Fibroblast of lung (primary cell): ENCODE measurements at places on chromosomes 2 and 18.

- peak; percentile 57 for DNase-seq
Observed at GRCh38 chr2:42089340-42089925, 41.6 kb downstream of the PKDCC start.

GRCh38 chr18:11454040-11454439 lies 155.4 kb upstream of the SLC35G4 start:
- DNase-seq, result no peak

DNA sequence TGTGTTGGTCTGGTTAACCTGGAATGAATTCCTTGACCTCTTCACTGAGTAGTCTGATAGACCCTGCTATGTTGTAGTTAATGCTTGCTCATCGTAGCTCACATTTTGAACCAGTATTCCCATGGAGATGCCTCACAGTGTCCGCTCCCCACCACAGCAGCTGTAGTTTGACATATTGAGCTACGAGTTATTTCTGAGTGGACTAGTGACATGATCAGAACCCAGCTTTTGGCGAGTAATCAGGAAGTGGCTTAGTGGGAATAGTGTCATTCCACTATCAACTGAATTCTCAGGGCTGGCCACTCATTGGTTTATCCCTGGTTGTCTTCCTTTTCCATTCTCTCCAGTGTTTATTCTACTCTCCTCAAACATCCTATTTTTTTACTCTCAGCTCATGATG lies 102.7 kb downstream of the MYO1B start:
- no peak for DNase-seq

GRCh38 chr2:55628931-55629330 lies 11.5 kb upstream of the PPP4R3B start:
- DNase-seq, result no peak

GRCh38 chr18:75057169-75057960 lies 151.6 kb downstream of the PTGR3 start:
- no peak for DNase-seq

DNA sequence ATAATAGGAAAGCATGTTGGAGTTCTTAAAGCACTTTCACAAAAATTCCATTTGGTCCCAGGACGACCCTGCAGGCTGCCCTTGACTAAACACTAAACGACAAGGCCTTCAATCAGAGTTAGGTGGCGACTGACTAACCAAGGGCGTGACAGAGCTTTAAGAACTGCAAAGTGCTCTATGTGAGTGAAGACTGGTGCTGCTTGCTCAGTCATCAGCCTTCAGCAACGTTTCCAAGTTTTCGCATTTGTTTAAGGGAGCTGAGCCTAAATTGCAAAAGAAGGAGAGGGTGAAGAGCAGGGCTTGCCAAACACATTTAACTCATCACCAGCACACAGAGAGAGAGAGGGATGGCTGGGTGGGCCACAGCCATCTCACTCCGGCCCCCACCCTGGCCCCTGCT lies 204.7 kb upstream of the PID1 start:
- no peak for DNase-seq

GRCh38 chr2:240646176-240646899 lies 21.1 kb downstream of the GPR35 start:
- no peak for DNase-seq

DNA sequence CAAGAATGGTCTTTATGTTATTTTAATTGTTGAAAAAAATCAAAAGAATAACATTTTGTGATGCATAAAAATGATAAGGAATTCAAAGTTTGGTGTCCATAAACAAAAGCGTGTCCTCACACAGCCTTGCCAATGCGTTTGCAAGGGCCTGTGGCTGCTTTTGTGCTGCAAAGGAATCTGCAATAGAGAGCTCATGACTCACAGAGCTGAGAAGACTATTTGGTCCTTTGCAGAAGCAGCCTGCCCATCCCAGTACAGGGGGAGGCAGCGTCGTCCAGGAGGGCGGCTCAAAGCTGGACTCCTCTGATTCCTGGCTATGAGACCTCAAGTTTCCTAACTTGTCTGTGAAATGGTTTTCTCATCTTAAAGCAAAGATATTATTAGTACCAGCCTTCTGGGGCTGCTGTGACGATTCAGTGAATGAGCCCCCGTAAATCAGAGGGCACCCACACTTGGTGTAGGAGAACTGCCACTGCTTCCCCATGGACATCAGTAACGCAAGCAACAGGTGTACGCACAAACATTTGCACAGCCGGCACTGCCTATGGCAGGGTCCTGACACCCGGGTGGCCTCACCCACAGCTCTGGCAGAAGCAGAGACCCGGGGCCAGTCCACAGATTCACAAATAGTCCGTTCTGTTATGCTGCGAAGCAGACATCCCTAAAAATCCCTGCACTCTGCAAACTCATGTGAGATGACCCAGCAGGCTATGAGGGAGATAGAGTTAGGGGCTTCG lies 70.6 kb upstream of the ASAP2 start:
- peak; percentile 64 for DNase-seq

DNA sequence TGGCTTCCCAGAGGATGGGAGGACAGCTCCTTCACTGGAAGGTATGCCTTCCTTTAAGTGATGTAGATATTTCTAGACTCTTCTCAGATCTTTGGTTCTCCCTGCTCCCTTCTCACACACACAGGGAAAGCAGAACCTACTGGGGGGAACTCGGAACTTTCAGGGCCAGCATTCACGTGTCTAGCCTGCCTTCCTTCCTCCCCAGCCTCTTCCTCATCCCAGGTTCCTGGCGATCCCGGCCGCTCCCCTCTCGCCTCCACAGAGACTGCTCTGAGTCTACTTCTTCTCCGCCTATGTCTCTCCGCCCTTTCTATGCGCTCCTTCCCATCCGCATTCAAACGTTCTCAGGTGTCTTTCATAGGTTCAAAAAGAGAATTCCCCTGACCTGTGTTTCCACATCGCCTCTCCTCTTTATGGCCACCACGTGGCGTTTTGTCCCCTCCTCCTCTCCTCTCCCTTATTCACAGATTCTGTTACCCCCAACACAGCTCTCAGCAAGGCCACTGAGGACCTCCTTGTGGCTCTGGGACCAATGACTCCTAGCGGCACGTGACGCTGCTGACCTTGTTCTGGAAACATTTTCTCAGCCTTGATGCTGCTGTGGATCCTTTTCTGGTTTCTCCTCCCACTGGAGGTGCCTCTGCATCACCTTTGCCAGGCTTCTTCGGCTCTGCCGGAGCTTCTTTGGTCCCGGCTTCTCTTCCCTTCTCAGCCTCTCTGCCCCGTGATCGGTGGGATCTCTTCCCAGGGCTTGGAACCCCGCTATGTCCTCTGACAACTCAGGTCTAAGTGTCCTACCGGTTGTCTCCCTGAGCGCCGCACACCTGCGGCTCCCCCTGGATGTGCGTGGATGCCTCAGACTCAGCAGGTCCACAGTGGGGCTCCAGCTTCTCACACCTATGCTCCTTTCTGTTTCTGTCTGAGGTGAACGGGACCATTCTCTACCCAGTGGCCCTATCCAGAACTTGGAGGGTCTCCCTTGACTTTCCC lies 77.5 kb downstream of the VAPA start:
- no peak for DNase-seq

DNA sequence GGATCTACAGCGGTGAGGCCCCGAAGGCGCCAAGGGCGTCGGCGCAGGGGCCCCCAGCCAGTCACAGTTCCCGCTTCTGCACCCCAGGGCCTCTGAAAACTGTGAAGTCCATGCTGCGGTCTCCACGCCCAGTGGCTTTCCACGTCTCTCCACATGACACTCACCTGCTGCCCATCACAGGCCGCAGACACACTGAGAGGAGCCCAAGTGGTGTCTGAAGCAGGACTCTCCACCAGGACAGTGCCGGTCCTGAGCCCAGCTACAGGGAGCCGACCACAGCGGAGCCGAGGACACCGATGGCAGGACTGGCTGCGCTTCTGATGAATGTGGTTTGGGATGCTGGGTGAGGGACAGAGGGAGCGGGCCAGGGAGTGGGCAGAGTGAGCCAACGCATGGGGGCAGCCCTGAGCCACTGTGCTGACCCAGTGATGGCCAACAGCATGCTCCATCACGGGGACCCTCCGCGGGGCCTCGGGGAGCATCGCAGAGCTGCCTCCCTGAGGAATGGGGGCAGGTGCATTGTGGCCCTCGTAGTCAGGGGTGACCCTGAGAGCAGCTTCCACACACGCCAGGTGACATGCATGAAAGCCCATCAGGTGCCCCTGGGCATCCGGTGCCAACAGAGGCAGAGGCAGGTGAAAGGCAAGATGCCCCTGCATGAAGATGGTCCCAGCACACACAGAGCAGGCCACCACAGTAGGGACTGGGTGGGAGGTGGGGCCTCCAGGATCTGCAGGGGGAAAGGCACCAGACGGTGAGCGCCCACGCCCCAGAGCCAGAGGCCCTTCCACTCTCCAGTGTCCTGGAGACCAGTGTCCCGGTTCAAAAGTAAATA lies 116.6 kb downstream of the HDAC4 start:
- no peak for DNase-seq

DNA sequence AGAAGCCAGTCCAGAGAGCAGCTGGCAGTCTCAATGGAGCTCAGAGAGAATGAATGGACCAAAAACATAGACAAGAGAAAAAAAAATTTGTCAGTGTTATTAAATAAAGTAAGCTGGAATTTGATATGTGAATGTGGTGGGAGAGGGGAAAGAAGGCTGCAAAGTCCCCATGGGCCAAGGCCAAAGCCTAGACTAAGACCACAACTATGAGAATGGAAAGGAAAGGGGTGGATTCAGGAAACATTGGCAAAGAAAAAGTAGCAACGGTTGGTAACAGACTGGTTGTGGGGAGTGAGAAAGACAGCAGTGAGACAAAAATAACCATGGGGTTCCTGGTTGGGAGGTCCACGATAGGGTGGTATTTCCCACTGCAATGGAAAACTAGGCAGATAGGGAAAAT lies 47.0 kb downstream of the ZEB2 start:
- DNase-seq, result no peak

DNA sequence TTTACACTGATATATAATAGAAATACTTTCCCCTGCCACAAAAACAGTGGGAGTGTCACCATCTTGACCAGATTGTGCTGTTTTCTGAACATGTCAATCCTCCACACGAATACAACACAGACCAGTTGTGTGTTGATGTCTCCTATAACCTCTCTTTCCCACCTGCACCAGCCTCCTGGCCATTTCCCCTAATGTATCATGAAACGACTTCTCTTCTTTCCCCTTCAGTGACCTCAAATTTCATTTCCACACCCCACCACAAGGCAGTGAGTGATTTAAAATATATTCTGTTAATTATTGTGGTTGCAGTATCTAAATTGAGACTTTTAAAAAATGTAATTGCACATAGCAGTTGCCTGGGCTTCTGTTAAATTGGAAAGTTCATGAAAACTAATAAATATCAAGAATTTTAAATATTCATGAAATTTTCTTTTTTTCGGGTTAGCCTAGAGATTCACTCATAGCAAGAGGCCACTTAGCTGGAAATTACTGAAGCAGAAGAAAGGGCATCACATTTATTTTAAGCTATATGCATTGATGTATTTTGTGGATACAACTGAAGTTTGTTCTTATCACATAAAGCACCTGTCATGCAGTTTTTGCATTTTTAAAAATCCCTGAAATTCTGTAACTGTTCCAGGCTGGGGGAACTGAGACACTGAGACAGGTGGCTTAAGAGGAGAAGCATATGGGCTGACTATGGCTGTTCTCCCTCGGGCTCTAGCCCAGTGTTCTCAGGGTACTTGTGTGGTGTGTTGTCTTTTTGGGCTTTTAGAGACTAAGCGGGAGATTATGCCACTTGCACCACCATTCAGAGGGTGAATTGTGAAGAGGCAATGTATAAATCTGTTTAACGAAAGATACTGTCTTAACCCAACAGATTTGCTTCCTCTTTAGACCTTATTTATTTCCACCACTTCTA lies 15.9 kb downstream of the FAM171B start:
- DNase-seq, result no peak

DNA sequence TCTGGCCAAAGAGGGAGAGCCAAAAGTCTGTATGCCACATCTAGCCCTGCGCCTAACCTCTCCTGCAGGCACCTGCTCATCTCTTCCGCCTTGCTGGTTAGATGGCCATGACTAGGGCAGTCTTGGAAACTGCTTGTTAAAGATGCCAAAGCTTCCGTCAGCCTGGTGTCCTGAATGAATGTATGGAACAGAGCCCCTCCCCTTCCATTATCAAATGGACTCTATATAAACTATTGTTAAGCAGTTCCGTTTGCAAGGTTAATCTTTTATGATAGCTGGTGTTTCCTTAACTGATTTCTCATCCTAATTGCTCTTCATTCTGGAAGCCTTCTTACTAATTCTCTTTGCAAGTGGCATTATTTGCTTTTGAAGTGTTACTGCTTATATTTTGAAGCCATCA lies 87.1 kb downstream of the ATP9B start:
- DNase-seq, result no peak

DNA sequence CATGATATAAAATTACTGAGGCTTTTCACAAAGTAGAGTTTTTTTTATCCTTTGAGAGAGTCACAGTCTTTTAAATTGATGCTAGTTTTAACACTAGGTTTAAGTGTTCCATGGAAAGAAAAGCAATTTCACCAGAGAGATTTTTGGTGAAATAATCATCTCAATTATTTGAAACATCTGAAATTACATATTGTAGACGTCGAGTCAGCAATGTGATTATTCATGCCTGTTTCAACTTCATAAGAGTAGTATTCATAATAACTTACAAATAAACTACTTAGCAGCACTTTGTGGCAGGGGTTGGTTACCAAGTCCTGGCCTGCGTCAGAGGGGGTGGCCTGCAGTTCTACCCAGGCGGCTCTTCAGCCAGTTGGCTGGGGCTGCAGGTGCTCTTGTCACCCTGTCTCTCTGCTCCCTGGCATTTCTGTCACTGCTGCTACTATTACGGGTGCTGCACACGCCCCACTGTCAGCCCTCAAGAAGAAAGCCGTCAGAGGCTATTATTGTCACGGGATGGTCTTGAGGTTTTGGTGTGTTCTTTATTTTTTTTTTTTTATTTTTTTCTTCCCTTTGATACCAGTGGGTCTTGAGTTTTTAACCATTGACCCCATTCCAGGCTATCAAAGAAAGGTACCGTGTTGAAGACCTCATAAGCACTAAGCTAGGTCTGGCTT lies 50.4 kb downstream of the MALT1 start:
- no peak for DNase-seq

DNA sequence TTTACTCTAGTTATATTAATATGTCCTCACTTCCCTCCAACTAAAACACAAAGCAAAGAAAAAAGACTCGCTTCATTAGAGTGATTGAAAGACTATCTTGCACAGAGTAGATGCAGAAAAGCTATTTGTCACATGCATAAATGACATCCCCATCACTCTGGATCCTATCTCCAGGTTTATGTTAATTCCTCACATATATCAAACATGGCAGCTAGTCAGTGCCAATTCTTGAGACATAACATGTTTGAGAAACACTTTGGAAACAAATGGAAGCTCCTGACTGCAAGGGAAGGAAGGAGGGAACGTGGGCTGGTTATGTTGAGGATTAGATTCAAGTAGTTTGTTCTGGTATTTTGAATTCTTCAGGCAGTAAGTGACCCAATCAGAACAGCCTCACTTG lies 89.8 kb upstream of the BCL2L11 start:
- DNase-seq, result no peak

GRCh38 chr2:131394147-131394931 lies 30.4 kb upstream of the RAB6D start:
- DNase-seq, result no peak
